ENCODE measurements at places on chromosomes 4 and X. TPM values are rescaled to one million over a fixed set of nuclear protein-coding genes. Genes with fewer than 3 reads are reported as not detected.

MAMLD1 gene
- polyA plus RNA-seq: 1.4 TPM

RASL11B gene
- 0.36 TPM for polyA plus RNA-seq

GRCh38 chr4:137129441-137129840 lies 402.9 kb downstream of the PCDH18 start:
- no peak for DNase-seq

DNA sequence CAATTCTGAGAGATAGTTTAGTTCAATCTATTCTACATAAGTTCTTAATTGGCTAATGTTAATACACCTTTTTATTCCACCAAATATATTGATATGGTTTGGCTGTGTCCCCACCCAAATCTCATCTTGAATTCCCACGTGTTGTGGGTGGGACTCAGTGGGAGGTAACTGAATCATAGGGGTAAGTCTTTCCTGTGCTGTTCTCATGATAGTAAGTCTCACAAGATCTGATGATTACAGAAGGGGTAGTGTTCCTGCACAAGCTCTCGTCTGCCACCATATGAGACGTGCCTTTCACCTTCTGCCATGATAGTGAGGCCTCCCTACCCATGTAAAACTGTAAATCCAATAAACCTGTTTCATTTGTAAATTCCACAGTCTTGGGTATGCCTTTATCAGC lies 11.3 kb downstream of the PPA2 start:
- DNase-seq: no peak

SNX25 gene
- polyA plus RNA-seq: 24.2 TPM

Data from B cell (primary cell).